ENCODE measurements at places on chromosomes 13 and 19. TPM values are rescaled to one million over a fixed set of nuclear protein-coding genes. Genes with fewer than 3 reads are reported as not detected.

Gene ERICH4
- not detected for total RNA-seq

Gene CDC42EP5
- total RNA-seq = 9.5 TPM

Gene MEIOSIN
- total RNA-seq = not detected

Gene SMARCA4
- total RNA-seq = 112 TPM

Gene ZNF345
- 2.5 TPM for total RNA-seq

Gene ZNF530
- 7.5 TPM for total RNA-seq

Gene GRK1
- total RNA-seq = not detected

Gene RETN
- not detected for total RNA-seq

Gene EPSTI1
- total RNA-seq = 0.86 TPM

Gene CCDC122
- 6.0 TPM for total RNA-seq

Gene LHB
- 0.60 TPM for total RNA-seq

Gene ZNF536
- 11.2 TPM for total RNA-seq

Gene C19orf73
- 2.6 TPM for total RNA-seq

Gene ZNF100
- 5.3 TPM for total RNA-seq

Gene FFAR2
- total RNA-seq = not detected

Gene ATXN8OS
- total RNA-seq = not detected

Gene DGKH
- total RNA-seq = 6.7 TPM

Gene DNAAF3
- total RNA-seq = 3.1 TPM

Gene ZNF99
- not detected for total RNA-seq

Gene KASH5
- not detected for total RNA-seq

Gene SIGLEC5
- total RNA-seq = 0.74 TPM

Gene CYP2F1
- total RNA-seq = not detected

Gene NALCN
- not detected for total RNA-seq

Gene CGB3
- total RNA-seq = 5.3 TPM

Gene C2CD4C
- 0.06 TPM for total RNA-seq

Gene PINLYP
- 0.11 TPM for total RNA-seq

Gene SMIM44
- not detected for total RNA-seq

Gene TEX101
- total RNA-seq = not detected

Gene IZUMO1
- total RNA-seq = not detected

Gene RNF225
- total RNA-seq = not detected

Gene SLC6A16
- not detected for total RNA-seq

Gene ADGRE3
- not detected for total RNA-seq

Gene CAMSAP3
- 1.4 TPM for total RNA-seq

Gene LILRB3
- total RNA-seq = not detected

Gene VSTM1
- total RNA-seq = not detected

Gene MYPOP
- total RNA-seq = 2.5 TPM

Gene SIGLEC12
- not detected for total RNA-seq

Gene ZNF682
- 4.7 TPM for total RNA-seq

Gene SPIB
- total RNA-seq = not detected

Gene EFNA2
- total RNA-seq = 0.21 TPM

Gene POSTN
- 2.0 TPM for total RNA-seq

Gene ILF3
- total RNA-seq = 164 TPM

Gene CCDC169
- total RNA-seq = 5.6 TPM

Gene PLPPR3
- 0.11 TPM for total RNA-seq

Gene ZNF229
- 9.1 TPM for total RNA-seq

Gene TMEM150B
- total RNA-seq = not detected

Gene NLRP7
- total RNA-seq = not detected

Gene CERS1
- total RNA-seq = 0.45 TPM

Gene ZNF547
- 2.6 TPM for total RNA-seq

Gene HCST
- total RNA-seq = not detected

Gene NAPSA
- not detected for total RNA-seq

Gene ZNF490
- total RNA-seq = 4.5 TPM

Gene PTGER1
- total RNA-seq = not detected

Gene USHBP1
- not detected for total RNA-seq

Gene UGGT2
- 41.2 TPM for total RNA-seq

Gene PEAK3
- total RNA-seq = not detected

Gene SELENOV
- total RNA-seq = 6.3 TPM

Gene PTH2
- not detected for total RNA-seq

Data from Daoy (cell line).